Fibroblast of skin of back (primary cell): ENCODE measurements at places on chromosomes 6 and 20.

GRCh38 chr6:167549213-167549612 lies 224.3 kb downstream of the TTLL2 start:
- DNase-seq, result no peak

- peak; percentile 12 for DNase-seq
Observed at GRCh38 chr6:166636191-166636933, 9.3 kb upstream of the RPS6KA2 start.

GRCh38 chr20:58471193-58472164 lies 43.7 kb downstream of the APCDD1L start:
- no peak for DNase-seq

DNA sequence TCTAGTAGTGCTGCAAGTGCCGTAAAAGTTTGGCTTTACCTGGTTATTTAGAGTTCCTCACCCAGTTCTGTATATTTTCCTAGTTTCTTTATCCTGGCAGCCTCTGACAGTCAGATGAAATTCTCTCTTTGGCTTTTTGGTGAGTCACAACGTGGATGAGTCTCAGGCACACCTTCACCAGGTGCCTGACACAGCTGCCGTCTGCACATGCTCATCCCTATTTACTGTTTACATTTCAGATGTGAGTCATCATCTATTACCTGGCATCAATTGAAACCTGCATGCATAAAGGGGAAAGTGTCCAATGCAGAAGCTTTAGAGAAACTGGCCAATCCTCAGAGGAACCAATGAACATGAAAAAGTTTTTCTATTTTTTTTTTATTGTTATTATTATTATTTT lies 33.3 kb upstream of the ADGRF4 start:
- no peak for DNase-seq

DNA sequence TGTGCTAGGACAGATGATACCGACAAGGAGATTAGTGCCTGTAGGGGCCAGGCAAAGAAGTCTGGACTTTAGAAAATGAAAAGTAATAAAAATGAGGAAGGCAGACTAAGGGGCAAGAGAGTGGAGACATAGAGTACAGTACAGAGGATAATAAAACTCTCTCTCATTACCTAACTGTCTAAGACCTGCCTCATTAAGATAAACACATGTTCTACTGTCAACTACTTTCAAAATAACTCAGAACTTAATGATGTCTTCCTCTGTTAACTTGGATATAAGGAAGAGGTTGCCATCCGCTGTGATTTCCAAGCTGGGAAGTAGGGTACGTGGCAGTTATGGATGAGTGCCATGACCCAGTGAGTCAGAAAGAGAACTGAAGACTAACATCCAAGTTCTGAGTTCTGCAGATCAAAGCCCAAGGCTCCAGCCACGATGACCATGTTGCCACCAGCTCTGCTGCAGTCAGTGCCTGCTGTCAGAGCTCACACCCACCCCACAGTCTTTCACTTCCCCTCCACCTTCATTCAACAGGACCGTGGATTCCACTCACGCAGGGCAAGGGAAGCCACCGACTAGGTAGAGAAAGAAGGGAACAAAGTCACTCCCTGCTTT lies 81.8 kb downstream of the KIF16B start:
- no peak for DNase-seq

DNA sequence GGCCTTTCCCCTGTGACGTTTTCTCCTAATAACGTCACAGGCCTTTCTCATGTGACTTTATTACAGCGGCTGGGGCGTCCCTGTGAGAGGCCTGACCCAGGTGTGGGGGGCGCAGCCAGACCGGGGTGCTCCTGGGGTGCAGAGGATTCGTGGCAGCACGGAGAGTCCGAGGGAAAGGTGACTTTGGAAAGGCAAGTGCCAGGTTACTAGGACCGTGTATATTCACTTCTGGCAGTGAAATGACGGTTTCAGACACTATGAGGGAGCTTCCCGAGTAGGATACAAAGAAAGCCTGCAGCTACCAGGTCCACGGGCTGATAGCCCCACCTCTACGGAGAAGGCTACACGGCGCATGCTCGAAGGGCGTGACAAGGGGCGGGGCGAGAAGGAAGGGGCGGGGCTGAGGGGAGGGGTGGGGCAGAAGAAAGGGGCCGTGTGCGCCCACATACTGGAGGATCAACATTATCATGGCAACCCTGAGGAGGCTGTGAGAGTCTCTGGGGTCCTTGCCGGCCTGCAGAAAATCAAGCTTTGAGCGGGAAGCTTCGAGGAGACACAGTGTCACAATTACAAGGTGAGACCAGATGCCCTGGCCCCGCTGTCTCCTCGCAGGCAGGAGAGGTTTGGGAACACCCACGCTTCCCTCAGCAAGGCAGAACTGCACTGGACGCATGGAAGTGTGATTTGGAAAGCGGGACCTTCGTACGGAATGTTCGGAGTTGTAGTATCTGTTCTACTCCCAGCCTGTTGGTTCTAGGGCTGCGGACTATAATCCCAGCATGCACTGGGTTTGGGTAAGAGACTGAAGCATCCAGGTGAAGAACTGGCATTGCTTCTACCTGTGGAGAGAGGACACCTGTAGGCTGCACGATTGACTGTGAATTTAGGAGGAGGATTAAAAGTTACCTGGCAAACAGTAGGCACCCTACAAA lies 54.4 kb upstream of the ZNF337 start:
- DNase-seq, result peak; percentile 35

DNA sequence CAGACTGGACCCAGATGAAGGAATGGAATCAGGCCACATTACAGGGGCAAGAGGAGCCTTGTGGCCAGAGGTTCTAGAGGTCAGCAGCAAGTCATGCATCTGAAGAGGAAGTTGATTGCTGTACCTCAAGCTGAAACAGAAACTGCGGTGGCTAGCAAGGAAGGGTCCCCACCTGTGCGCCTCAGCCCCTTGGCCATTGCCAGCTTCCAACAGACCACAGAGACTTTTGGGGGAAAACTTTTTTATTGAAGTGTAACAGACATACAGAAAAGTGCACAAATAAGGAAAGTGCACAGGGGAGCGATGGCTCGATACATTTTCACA lies 26.8 kb upstream of the SLC9A8 start:
- DNase-seq, result no peak

DNA sequence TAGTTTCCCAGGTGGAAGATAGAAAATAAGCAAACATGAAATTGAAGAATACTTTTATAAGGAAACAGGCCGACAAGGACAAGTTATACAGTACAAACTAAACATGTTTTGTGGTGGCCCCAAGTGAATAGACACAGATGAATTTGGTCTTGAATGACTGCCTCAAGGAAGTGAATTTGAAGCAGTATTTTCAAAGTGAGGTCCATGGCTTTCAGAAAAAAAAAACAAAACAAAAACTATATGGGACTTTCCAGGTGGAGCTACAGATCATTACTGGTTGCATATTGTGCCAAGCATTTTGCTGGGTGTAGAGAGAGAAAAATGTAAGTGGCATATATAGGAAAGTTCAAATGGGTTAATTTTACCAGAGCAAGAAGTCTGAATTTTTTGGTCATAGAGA lies 68.8 kb downstream of the CYB5R4 start:
- no peak for DNase-seq

- DNase-seq, result no peak
Observed at GRCh38 chr6:17062871-17063440, 38.9 kb upstream of the STMND1 start.

GRCh38 chr6:25472306-25472705 lies 179.7 kb upstream of the SCGN start:
- DNase-seq, result no peak

- DNase-seq, result no peak
Observed at GRCh38 chr6:154367839-154368695, 11.5 kb upstream of the IPCEF1 start.

DNA sequence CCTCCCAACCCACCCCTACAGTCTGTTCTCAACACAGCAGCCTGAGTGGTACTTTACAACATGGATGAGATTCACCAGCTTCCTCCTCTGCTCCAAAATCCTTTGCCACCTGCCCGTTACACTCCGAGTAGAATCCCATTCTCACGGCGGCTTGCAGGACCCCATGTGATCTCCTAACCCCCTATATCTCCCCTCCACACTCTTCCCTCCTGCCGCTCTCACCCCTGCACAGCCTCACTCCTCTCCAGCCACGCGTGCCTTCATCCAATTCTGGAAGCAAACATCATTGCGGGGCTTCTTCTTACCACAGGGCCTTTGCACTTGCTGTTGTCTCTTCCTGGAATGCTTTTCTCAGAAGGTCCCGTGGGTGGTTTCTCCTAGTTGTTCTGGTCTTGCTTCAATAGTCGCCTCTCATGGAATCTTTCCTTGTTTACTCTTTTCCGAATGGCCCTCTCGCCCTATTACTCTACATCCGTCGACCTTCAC lies 472.3 kb downstream of the CDH26 start:
- DNase-seq, result no peak

DNA sequence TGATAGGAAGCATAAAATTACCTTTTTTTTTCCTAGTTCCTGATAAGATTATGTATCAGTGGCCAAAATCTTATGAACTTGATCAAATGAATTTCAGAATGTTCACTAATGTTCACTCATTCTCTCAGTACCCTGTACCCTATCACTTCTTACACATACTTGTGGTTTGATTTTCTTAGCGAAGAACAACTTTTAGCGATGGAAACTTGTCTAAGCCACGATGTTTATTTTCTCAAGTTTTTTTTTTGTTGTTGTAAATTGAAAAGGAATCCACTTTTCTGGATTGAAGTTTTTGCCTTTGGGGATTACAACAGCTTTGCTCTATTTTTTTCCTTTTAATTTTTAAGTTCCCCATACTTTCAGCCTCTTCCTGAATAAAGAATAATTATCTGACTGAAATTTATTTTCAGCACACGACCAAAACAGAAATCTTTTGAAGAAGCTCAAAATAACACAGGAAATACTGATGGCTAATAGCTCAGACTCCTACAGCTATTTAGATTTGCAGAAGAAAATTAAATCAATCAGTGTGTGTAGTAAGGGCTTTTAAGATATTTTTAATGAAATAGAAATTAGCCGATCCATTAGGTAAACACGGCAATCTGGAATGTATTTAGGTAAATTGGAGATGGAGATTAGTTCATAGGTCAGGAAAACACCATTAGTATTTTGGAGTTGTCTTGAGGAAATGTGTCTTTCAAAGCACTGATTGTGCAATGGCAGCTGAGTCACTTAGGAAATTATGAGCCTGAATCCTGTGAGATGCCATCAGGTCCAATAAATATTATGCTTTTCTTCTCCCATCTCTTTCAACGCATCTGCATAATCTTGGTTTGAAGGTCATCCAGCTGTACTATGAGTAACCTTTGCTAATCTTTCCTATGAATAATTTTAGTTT lies 217.5 kb downstream of the GJA1 start:
- DNase-seq, result peak; percentile 81

GRCh38 chr20:3997446-3997845 lies 17.9 kb downstream of the RNF24 start:
- DNase-seq, result no peak

DNA sequence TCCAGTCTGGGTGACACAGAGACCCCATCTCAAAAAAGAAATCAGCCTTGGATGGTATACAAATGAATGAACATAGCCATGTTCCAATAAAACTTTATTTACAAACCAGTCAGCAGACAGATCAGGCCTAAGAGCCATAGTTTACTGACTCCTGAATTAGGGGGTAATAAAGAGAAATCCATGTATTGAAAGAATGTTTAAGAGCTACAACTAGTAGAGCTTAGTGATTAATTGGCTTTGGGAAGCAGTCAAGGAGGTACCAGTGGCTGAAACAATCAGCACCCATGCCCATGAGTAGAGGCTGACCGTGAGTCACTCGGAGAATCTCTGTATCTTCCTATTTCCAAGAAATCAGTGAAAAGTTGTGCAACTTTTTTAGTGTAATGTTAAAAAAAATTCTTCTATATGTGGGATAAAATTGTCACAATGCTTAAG lies 223.6 kb upstream of the RREB1 start:
- DNase-seq, result no peak

- DNase-seq, result no peak
Observed at GRCh38 chr6:145829102-145829501, 14.5 kb upstream of the FBXO30 start.
